ENCODE measurements at places on chromosomes 4 and X.

DNA sequence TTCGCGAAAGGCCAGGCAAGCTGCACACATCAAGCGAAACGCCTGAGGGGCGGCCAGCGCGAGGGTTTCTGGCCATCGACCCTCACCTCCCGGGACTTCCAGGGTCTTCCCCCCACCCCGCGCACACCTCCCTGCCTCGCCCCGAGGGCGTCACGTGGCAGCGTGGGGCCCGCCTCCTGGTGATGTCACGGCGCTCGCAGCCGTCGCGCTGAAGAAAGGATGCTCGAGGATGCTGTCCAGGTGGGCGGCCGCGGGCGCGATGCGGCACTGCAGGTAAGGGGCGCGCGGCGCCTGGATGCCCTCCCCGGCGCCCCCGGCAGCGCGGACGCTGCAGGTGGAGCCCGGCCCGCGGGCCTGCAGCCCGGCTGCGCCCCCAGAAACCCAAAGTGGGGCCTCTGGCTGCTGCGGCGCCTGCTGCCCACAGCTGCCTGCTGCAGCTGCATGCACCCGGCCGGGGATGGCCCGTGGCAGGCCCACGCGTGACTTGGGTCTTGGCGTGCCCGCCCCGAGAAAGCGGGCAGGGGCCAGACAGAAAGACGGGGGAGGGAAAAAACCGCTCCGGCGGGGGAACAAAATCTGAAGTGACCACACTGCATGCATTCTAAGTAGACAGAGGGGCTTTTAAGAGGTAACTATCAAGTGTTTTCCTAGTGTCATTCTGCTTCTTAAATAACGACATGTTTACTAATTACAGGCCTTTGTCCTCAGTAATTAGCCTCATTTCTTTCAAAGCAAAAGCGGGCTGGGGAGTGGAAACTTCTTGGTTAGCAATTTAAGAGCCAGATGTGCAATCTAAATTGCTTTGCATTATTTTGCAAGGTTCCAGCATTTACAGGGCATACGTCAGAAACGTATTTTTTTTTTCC, 1.7 kb downstream of the CLCN4 start:
- no peak for DNase-seq

DNA sequence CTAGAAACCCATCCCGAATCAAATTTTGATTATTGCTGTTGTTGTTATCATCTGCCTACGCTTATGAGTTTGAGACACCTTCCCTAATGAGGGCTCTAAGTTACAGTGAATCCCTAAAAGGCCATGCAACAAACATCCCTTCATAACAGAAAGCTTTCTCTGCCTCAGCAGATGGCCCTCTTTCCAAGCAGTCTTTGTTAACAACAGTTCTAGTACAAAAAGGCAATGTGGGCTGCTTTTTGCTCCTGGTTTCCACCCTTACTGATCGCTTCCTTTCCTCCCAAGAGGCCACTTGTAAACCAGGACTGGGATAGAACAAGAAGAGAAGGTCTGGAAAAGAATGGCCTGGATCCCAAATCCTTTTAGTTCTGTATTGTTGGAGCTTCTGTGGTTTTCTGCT, 24.2 kb downstream of the GPC4 start:
- no peak for DNase-seq

- DNase-seq = no peak
These were observed 17.4 kb downstream of the KLF3 start for GRCh38 chr4:38681281-38681991.

GRCh38 chr4:138567696-138568095, 325.5 kb upstream of the SLC7A11 start:
- DNase-seq = peak; percentile 9

DNA sequence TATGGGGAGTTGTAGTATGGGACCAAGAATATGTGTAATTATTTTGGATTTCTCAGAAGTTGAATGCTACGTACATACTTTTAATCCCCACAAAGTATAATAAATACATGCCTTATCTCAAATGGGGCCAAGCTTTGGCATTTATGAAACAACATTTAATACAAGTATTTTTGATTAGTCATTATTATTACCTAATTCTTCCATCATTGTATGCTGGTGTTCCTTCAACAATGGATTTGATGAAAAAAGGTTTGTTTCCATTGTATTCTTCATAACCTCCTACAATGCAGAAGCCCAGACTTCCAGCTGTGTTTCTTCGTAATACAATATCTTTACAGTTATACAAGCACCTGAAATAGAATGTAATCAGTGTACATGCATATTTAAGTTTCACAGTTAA, 83.8 kb downstream of the FIP1L1 start:
- DNase-seq = no peak

GRCh38 chrX:47390780-47391179, 20.4 kb downstream of the ZNF157 start:
- DNase-seq = no peak

DNA sequence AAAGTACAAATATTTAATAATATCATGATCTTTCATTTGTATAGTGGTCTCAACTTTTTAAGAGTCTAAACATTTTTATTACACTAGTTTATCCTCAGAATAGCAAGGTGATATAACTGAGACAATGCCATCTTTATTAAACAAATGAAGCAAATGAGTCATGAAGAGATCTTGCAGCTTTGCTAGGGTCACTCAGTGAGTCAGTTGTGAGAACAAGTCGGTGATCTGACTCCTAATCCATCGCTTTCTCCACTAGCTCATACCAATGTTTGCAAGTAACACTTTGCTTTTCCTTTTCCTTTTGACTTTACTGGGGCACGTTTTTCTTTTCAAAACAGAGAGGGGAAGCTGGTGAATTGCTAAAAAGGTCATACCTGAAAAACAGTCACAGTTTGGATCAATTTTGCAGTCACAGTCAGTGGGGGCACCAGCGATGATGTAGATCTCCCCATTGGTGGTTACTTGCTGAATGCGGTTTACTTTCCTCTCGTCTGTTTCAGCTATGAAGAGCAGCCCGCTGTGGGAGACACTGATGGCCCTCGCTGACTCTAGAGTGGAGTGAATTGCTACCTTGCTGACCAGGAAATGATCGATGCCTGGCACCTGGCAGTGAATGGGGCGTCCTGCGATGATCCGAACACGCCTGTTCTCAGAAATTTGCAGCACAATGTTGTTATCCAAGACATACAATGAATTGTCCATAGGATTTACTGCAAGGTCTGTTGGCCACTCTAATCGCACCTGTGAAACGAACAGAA, 75.7 kb downstream of the SH2D1A start:
- no peak for DNase-seq

- DNase-seq = no peak
These were observed 38.9 kb downstream of the TKTL1 start for GRCh38 chrX:154334496-154334895.

GRCh38 chr4:155881555-155881954, 15.5 kb upstream of the ASIC5 start:
- DNase-seq = no peak

GRCh38 chr4:61924131-61924530, 724.0 kb downstream of the ADGRL3 start:
- no peak for DNase-seq

DNA sequence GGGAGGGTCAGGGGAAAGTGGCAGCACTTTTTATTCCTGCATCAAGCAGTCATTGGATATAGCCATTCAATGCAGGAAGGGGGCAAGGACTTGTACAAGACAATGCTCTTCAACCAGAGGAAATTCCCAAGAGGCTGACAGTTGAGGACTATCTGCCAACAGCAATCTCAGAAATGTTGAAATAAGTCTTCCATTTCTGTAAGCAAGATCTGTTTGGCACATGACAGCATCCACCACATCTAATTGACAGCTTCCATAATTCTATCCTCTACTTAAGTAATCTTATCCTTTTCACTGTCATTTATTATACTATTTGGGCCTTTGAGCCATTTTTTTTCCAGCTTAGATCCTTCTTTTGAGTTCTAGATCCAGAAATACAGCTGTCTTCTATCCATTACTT, 110.7 kb downstream of the CFAP299 start:
- DNase-seq = no peak

DNA sequence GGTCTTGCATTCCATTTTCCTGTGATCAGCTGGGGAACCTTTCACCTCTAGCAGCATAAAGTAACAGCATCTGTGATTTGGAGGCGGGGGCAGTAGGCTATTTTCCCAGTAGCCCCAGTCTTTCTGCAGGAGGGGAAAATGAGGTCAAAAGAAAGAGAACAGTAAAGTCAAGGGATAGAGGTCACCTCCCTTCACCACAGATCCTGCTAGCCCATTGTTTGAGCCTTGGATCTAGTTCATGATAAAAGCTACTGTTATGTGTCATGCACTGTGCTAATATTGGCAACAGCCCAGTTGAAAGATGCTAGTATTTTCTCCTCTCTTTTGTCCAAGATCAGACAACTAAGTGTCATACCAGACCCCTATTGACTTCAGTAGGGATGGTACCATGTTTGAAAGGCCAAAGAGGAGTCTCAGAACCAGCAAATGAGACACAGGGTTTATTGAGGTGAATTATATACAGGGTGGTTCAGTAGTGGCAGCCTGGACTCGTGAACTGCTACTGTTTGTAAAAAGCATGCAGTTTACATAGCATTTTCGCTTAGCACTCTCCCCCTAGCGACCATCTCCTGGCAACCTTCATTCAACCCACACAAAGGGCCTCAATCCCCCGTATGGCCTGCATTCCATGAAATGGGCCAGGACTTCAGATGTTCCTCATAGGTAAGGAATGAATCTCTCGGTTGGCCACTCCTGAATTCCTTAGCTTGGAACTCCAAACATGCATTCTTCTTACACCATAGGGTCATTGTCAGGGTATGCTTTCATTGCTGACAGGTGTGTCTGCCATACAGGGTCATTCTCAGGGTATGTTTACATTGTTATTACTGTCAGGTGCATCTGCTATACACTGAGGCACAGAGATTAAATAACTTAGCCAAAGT, 170.0 kb upstream of the FRMPD4 start:
- no peak for DNase-seq

DNA sequence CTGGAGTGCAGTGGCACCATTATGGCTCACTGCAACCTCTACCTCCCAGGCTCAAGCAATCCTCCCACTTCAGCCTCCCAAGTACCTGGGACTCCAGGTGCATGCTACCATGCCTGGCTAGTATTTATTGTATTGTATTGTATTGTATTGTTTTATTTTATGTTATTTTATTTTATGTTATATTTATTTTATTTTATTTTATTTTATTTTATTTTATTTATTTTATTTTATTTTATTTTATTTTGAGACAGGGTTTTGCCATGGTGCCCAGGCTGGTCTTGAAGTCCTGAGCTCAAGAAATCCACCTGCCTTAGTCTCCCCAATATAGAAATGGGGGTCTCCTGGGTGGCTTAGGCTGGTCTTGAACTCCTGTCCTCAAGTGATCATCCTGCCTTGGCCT, 42.6 kb downstream of the ELF2 start:
- no peak for DNase-seq

GRCh38 chr4:67910585-67910905, 26.7 kb upstream of the TMPRSS11D start:
- DNase-seq = no peak
